Fibroblast of villous mesenchyme (primary cell): ENCODE measurements at places on chromosomes 3 and 15. TPM values are rescaled to one million over a fixed set of nuclear protein-coding genes. Genes with fewer than 3 reads are reported as not detected.
A peak's percentile ranks its signal among the peaks of the same experiment; 100 is the strongest.

The RTP4 gene
- total RNA-seq: 2.6 and 3.9 TPM in 2 replicates

The PODXL2 gene
- 0.32 and 0.86 TPM in 2 replicates for total RNA-seq

- DNase-seq: peak; percentile 66
Observed at GRCh38 chr3:88203642-88204055, 53.9 kb downstream of the C3orf38 start.

DNA sequence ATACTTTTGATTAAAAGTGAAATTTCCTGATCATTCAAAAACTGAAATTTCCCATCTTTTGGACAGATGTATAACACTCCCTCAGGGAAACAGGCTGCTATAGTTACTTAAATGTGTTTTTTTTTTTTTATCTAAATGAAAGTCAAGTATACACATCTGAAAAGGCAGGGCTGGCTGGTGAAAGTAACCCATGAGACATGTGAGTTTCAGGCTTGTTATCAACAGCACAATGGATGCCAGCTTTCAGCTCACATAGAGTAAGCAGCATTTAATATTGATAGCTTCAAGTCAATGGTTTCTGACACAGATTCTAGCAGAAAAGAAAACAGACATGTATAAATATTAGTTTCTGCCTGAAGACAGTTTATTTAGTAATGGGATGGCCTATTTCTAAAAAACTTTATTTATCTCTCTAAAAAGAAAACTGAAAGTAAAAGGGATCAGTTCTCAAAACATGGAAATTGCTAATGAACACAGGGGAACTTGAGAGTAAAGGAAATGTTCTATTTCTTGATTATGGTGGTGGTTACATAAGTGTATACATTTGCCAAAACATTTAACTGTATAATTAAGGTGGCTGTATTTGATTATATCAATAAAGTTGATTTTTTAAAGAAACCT, 89.7 kb upstream of the CMC1 start:
- DNase-seq: no peak

The MYO5C gene
- under 0.01 TPM in 1 of 2 replicates, not detected in the other for total RNA-seq
